ENCODE measurements at places on chromosomes 12 and 14.

- no peak for DNase-seq
Observed at GRCh38 chr12:14873440-14874185, 12.0 kb downstream of the MGP start.

- DNase-seq = no peak
Observed at GRCh38 chr14:30330445-30330844, 228.5 kb upstream of the G2E3 start.

GRCh38 chr14:53955671-53956426 is 776 bp downstream of the BMP4 start:
- no peak for DNase-seq

- DNase-seq = no peak
Observed at GRCh38 chr14:77344377-77344996, 23.7 kb downstream of the GSTZ1 start.

DNA sequence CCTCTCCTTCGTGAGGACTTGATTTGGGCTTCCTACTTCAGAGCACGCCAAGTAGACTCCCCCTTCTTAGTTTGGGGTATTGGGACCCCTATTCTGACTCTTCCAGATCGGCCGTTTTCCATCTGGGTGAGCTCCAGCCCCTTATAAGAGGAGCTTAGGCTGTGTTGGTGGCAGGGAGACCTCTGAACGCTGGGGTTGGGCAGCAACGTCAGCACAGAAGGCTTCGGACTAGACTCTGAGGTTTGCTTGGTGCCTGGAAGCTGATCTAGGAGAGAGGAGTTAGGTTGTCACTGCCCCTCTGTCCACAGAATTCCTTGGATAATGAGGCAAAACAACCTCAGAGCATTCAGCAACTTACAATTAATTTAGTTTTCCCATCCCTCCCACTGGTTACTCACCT is 99.2 kb upstream of the RTL1 start:
- DNase-seq = no peak

GRCh38 chr12:26126340-26127284 is 1.8 kb upstream of the BHLHE41 start:
- no peak for DNase-seq

GRCh38 chr14:34049790-34050189 is 98.9 kb upstream of the EGLN3 start:
- DNase-seq = no peak

- peak; percentile 51 for DNase-seq
Observed at GRCh38 chr12:94721173-94721572, 70.8 kb upstream of the TMCC3 start.

DNA sequence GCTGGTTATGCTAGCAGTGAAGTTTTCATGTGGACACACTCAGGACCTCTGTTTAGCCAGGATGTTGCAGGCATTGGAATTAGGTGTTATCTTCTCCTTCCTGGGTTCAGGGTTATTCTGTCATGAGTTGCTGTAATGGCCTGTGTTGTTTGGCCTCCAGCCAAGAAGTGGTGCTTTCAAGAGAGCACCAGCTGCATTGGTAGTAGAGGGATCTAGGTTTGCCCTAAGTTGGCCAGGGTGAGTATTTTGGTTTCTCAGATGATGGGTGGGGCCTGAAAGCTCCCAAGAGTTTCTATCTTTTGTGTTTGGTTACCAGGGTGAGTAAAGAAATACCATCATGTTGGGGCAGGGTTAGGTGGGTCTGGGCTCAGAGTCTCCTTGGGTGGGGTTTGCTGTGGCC is 2.7 kb upstream of the GZMH start:
- DNase-seq = no peak

DNA sequence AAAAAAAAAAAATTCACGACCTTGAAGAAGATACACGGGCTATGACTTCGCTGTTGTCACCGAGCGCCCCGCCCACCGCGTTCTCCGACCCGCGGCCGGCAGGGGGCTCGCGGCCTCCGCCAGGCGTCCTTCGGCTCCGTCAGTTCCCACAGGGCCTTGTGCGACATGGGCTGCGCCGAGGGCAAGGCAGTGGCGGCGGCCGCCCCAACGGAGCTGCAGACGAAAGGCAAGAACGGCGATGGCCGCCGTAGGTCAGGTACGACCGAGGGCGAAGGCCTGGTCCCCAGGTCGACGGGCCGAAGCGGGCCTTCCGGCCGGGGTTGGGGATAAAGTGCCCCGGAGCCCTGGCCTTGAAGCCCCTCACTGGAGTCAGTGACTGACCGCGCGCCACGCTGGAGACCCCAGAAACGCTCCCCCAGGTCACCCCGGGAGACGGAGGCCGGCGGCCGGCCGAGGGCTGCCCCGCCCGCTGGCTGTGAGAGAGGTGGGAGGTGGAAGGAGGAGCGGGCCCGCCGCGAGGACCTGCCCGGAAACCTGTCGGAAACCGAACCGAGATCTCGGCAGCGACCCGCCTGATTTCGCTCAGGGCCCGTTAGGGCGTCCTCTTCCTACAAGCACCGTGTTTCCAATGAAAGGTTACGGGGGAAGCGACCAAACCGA is at the start of gene TXNRD1:
TXNRD1 (plus strand) TSS at position 142 of the 660 bp plus-strand sequence; CDS start at position 166, 24 bp downstream.
- peak; percentile 78 for DNase-seq

GRCh38 chr14:64880221-64881121 is 764 bp upstream of the SPTB start:
- DNase-seq = peak; percentile 28

DNA sequence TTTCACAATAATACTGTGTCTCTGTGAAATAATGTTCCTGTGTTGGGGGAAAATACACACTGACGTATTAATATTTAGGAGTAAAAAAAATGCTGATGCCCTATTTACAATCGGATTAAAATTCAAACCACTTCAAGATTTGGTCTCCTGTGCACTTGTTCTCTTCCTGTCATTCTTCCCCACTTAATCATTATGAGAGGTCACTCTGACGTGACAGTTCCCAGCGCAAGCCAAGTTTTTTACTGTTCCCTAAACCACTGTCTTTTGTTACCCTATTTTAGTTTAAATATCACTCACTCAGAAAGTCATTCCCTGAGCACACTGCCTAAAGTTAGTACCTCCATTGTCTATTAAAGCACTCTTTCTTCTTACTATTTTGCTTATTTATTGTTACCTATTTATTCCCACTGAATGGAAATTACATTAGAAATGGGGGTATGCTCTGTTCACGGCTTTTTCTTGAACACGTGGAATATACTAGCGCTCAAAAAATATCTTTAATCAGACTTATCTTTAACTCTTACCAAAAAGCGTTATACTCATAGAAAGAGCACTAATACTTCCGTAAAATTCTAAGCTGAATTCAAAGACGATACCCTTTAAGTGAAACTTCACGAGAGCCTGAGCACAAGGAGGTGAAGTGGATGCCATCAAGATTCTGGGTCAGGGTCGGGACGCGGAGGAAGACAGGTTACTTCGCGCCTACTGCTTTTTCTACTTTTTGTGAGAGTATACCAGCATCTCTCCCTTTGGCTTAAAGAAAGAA is 670 bp upstream of the PSMA3 start:
- no peak for DNase-seq

- no peak for DNase-seq
Observed at GRCh38 chr14:78982551-78982950, 812.4 kb downstream of the NRXN3 start.

DNA sequence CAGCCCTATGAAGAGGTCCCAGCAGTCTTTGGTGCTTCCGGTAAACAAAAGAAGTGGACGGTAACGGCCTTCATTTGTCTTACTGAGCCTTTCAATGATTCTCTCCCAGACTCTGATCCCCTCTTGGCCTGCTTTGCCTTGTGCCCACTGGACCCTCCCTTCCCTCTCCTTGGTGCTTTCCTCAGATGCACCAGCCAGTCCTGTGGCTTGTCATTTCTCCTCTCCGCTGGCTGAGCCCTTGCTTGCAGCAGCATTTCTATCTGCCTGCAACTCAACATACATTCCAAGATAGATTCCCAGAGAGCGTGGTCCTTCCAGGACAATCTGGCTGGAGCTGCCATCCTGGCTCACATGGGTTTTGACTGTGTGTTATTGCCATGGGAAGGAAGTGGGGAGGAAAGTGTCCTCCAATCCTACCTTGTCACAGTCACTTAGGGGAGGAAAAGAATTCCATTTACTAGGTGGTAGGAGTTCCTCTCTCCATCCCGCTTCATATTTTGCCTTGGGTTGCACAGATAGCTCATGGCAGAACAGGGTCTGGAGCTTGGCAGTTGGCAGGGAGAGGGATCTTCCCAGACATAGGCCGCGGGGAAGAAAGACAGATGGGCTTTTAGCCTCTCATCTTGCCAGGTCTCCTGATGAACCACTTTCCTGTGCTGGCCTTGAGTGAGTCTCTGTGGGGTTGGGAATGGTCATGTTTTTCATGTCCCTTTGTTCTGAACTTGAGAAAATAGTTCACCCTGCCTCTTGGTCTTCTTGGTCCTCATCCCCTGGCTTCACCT is 92.8 kb upstream of the KCNA1 start:
- DNase-seq = no peak

Measured in GM18507 (cell line).